ENCODE measurements at places on chromosomes 5 and 9.

DNA sequence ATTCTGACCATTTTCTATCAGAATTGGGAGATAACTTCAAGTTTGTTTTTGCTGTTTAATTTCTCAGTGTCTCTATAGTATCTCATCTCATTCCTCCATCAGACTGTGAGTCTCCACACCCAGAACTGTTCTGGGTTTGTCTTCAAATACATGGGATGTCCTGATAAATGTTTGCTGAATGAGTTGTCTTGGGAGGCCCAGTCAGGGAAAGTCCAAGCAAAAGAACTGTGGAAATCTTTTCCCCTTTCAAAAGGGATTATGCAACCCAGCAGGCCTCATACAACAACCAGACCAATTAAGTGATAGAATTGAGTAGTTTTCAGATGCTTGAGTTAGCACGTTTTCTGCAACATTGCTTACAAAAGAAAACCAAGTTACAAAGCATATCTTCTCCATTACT is 324.4 kb downstream of the BRINP1 start:
- no peak for DNase-seq

GRCh38 chr5:127813633-127814587 is 110.7 kb downstream of the CCDC192 start:
- no peak for DNase-seq

DNA sequence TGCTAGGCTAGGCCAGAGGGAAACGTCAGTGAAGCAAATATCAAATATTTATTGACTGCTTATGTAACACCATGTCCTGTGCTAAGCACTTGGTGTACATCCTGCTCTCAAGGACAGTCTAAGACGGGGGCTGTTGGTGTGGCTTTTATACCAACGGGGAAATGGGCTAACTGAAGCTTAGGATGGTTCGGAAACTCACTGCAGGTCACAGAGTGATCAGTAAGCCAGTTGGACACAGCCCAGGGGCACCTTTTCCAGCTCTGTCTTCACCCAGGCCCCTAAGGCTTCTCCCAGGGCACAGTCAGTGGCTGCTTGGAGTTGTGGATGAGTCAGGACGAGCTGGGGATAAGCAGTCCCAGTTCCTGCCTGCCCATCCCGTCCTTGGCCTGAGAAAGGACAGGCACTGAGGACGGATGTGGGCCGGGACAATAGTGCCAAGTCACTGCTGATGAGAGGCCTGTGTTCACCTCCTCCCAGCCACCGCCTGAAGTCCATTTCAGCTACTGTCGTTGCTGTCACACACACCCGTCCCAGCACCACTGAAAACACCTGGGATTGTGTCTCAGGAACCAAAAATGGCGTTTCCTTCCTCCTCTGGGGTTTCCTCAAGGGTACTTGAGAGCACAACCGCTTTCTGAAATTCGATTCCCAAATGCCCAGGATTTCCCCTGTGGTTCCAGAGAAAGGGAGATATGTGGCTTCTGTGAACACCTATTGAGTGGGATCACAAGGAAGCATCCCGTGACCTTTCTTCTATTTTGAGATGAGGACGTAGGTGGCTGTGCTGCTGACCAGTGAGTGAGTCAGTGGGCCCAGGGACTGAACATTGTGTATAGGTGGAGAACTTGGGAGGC is 17.5 kb upstream of the SPRY4 start:
- no peak for DNase-seq

DNA sequence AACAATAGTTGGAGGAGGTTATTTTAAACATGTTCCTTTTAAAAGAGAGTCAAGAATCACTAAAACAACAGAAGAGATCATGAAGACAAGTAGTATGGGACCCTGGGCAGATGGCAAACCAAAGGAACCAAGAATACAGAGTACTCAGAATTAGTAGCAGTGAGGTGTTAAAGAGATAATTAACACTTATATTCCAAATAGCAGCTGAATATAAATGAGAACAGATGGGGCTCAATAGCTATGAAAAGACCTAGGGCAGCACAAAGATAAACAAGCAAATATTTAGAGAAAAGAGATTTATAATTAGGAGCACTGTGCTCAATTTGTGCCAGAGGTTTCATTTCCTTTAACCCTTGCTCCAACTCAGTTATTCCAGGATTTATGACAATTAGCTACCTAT is 159.1 kb downstream of the FAM114A2 start:
- no peak for DNase-seq

DNA sequence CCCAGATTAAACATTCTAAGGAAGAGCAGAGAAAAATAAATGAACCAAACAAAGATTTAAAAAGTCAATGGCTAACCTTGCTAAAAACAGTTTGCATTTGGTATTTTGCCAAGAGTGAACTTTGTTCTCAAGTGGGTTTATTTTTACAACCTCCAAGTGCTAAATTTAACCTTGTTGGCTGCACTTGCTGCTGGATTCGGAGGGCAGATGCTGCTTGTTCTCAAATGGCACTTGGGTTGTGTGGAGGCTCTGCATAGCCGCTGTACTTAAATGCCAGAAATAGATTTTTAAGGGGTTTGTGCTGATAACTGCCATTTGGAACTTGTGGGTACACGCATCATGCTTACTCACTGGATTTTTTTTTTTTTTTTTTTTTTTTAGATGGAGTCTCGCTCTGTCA is 13.3 kb upstream of the SPATA24 start:
- DNase-seq = peak; percentile 64

GRCh38 chr5:152378730-152379129 is 26.3 kb downstream of the NMUR2 start:
- no peak for DNase-seq

Data from NCI-H187 treated with DMSO at 0.1 percent for 48 hours (cell line).